ENCODE measurements at places on chromosomes 3 and 15.

DNA sequence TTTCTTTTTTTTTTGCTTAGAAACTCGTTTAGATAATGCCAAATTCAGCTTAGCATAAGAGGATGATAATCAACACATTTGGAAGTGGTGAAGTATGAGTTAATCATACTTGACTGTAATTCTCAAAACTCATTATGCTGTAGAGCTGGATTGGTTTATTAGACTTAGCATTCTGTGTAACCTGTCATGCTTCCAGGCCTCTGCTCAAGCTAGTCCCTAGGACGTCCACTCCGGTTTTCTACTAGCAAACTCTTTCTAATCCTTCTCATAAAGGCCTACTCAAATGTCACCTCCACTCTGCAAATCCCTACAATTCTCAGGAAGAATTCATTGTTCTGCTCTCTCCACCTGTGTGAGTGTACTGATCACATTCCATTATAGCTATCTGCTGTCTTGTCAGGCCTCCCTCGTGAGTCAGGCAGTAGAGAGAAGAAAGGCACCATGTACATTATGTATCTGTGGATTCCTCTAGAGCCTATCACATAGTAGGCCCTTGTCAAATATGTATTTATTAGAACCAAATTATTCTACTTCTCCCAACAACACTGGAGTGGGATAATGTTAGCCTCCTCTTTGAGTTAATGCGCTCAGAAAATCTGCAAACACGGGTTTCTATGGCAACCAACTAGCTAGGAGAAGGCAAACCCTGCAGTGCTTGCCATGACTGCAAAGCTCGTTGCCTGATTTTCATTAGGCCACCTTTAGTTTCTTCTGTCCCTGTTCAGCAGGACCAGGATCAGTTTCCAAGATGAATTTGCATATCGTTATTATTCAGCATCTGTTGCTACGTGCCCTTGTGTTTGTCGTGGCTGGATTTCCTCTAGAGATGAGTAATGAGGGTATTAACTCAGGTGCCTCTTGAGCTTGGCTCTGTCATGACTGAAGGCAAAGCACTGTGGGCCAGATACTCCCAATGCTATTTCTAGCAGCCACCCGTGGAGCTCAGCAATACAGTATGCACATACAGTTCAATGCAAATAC lies 30.7 kb downstream of the ATP13A5 start:
- no peak for DNase-seq

DNA sequence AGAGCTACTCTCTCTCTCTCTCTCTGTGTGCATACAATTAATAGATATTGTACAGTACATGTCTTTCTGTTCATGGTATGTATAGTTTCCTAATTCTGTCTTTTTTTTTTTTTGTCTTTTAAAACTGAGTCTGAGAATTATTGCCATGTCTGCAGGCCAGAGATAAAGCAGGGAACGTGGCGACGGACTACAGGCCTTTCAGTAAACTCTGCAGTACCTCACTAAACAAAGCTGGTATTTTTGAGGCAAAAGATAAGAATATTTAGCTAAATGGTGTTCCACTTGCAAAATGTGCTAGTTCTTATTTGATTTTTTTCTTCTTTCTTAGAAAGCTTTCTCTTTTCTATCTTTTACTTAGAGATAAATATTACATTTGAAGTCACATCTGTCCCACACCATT lies 44.0 kb upstream of the EHHADH start:
- DNase-seq, result no peak

GRCh38 chr3:62101488-62101887 lies 271.9 kb downstream of the FEZF2 start:
- DNase-seq, result no peak

DNA sequence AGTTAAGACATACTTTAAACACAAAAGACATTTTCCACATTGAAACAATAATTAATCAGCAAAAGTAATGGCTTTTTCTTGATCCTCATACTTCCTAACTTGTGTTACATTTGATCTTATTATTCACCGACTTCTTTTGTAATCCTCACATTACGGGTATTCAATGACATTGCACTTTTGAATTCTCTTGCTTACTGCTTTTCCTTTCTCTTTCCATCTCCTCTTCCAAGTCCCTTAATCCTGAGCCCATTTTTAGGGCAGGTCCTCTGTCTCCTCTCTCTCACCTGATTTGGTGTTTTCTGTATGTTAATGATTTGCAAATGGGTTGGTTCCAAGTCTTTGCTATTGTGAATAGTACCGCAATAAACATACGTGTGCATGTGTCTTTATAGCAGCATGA lies 48.5 kb upstream of the RAP2B start:
- no peak for DNase-seq

- peak; percentile 94 for DNase-seq
Observed at GRCh38 chr3:4416961-4417360, 50.1 kb downstream of the SUMF1 start.

DNA sequence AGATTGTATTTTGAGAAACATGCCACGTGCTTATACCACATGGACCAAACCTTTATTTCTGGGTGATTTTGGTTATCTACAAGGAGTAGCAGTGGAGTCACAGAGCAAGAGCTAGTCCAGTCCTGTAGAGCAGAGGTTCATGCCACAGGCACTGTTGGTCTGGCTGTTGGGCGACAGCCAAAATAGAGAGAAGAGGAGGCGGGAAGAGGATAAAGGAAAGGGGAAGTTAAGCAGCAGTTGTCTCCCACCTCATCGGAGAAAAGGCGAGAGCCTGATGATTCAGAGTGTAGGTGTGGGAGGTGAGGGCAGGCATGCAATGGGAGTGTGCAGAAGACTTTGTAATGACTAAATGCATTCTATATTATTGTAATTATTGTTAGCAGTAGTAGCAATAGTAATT lies 237.5 kb upstream of the ROPN1 start:
- DNase-seq, result no peak

- DNase-seq, result no peak
Observed at GRCh38 chr15:34682674-34683073, 72.1 kb downstream of the GJD2 start.

DNA sequence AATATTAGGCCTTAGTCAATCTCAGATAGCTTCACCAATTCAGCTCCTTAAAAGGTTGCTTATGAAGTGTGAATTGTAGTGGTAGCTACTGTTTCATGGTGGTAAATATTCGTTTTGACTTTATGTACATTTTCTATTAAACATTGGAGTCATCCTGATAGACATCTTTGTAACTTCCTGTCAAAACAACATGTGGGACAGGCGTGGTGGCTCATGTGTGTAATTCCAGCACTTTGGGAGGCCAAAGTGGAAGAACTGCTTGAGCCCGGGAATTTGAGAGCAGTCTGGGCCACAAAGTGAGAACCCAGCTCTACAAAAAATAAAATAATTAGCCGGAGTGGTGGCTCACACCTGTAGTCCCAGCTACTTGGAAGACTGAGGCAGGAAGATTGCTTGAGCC lies 2.0 kb upstream of the TRIM59 start:
- no peak for DNase-seq

DNA sequence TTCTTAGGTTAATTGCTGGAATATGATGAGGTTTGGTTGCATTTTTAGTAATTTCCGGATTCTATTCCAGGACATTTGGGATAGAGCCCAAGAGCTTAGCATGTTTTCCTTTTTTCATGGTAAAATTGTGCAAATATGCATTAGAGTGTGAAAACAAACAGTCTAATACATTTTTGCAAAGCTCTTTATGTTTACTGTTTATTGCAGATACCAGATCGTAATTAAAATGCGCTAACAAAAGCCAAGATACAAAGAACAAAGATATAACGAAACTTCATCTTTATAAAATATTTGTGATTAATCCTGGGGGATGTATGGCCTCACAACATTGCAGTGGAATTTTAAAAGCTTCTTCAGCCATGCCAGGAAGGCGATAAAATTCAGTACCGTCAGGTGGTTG lies 94.5 kb upstream of the TBC1D5 start:
- peak; percentile 15 for DNase-seq

DNA sequence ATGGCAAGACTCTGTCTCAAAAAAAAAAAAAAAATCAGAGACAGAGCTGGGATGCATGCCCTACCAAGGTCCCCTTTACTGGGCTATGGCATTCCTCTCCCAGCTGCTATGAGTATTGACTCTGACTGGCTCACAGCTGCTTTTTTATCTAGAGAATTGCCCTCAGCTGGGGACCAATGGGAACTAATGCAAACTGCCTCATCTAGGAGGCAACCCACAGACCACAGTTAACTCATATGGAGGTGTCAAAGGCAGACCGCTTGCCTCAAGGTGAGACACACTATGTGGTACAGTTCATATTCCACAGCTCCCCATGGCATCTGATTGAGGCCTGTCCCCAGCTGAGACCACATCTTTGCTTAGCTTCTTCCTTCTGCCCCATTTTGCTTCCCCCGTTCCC lies 183.5 kb upstream of the EOMES start:
- DNase-seq, result no peak

- no peak for DNase-seq
Observed at GRCh38 chr3:72990701-72991395, 5.8 kb upstream of the PPP4R2 start.

- no peak for DNase-seq
Observed at GRCh38 chr3:36874424-36874823, 70.4 kb downstream of the TRANK1 start.

DNA sequence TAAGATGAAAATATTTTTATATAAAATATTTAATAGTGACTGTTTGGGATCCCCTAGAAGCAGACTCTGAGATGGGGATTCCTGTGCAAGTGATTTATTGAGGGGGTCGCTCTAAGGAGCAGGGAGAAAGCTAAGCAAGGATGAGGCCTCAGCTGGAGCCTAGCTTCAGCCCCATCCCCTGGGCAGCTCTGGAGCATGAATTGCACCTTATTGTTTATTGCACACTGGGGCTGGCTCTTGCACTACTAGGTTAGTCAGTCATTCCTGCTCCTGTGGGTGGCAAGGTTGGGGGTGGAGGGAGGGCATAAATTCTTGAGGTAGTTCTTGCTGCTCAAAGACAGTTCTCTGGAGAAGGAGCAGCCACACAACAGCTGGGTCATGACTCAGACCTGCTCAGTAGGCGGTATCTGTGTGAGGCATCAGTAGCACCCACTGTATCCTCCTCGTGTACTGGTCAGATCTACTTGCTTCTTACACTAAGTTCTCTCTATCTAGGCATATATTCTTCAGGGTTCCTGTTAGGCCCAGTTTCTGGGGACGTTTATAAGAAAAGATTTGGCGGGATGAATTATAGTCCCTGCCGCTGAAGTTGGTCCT lies 27.2 kb upstream of the TNFSF10 start:
- no peak for DNase-seq

DNA sequence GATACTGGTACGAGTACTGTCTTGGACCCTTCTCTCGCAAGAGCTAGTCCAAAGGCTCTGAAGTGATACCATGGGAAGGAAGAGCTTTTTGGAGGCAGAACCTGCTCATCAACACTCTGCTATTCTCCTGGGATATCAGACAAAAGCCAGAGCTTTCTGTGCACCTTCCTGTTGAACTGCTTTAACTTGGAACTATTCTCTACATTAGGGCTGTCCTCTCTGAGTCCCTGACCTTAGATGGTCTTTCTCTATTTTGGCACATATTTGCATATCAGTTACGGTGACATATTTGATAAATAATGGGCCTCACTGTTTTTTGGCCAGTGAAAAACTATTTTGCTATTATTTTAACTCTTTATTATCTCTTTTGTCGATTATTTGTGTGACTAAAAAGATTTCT lies 146.9 kb downstream of the TIGIT start:
- no peak for DNase-seq

- DNase-seq, result no peak
Observed at GRCh38 chr15:53962646-53963561, 15.3 kb upstream of the UNC13C start.

DNA sequence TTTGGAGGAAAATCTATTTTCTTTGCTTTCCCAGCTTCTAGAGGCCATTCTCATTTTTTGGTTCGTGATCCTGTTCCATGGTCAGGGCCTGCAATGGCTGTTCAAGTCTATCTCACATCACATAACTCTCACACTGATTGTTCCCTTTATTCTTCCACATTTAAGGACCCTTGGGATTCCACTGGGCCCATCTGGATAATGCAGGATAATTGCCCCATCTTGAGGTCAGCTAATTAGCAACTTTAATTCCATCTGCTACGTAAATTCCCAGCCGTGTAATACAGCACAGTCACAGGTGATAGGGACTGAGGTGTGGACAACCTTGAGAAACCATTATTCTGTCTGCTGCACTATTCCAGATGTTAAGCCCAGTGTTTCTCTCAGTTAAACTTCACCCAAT lies 311.6 kb upstream of the CNTN4 start:
- no peak for DNase-seq

GRCh38 chr15:72982714-72983113 lies 69.5 kb upstream of the NEO1 start:
- no peak for DNase-seq

DNA sequence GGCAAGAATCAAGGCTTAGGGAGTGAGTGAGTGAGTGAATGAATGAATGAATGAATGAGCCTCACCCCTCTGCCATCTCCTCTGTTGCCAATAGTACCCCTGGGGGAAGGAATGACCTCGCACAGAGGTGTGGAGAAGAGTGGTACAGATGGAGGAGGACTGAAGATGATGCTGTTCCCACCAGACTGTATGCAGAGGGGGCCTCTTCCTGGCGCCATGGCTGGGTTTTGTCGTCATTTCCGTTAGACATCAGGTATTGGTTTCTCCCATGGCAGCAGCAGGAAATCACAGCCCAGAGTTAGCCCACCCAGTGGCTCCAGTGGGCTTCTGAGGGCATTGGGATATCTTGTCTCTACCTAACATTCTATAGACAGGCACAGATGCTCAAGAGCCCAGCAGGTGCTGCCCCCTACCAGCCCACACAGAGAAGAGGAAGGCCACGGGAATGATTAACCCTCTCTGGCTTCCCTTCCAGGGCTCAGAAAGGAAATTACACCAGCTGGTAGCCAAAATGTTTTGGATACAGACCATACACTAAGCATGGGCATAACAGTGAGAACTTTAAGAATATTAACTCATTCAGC lies 109.8 kb upstream of the SLC6A11 start:
- no peak for DNase-seq

- DNase-seq, result no peak
Observed at GRCh38 chr15:56894601-56895000, 23.8 kb upstream of the TCF12 start.

- no peak for DNase-seq
Observed at GRCh38 chr15:39472621-39473297, 108.1 kb upstream of the THBS1 start.

DNA sequence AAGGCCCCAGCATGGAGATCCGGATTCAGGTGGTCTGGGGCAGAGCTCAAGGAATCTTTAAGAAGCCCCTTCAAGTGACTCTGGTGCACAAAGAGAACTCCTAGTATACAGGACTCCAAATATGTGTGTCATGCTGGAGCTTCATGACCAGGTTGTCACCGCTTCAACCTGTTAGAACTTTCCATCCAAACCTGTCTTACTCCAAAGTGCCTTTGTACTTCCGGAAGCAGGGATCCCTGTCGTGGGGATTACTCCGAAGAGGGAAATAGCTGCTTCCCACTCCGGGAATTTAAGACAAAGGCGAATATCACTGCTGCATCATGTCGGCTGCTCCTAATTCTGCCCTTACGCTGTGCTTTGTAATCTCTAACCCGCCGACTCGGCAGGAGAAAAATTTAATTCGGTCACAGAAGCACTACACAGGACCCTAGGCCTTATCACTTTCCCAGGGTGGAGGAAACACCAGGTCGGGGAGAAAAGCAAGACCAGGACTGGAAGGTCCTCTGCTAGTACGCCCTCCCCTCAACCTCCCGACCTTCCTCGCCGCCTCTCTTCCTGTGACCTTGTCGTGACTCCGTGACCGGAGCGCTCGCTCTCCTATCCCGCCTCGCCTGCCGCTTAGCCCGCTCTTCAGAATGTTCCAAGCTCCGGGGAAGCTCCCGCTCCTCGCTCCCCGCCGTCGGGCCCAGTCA lies 730 bp downstream of the HIGD1A start:
- no peak for DNase-seq

Measured in LNCaP clone FGC (cell line).